ENCODE measurements at places on chromosomes 12 and 14.

GRCh38 chr14:94458558-94459205 lies 6.1 kb upstream of the SERPINA11 start:
- DNase-seq: no peak

DNA sequence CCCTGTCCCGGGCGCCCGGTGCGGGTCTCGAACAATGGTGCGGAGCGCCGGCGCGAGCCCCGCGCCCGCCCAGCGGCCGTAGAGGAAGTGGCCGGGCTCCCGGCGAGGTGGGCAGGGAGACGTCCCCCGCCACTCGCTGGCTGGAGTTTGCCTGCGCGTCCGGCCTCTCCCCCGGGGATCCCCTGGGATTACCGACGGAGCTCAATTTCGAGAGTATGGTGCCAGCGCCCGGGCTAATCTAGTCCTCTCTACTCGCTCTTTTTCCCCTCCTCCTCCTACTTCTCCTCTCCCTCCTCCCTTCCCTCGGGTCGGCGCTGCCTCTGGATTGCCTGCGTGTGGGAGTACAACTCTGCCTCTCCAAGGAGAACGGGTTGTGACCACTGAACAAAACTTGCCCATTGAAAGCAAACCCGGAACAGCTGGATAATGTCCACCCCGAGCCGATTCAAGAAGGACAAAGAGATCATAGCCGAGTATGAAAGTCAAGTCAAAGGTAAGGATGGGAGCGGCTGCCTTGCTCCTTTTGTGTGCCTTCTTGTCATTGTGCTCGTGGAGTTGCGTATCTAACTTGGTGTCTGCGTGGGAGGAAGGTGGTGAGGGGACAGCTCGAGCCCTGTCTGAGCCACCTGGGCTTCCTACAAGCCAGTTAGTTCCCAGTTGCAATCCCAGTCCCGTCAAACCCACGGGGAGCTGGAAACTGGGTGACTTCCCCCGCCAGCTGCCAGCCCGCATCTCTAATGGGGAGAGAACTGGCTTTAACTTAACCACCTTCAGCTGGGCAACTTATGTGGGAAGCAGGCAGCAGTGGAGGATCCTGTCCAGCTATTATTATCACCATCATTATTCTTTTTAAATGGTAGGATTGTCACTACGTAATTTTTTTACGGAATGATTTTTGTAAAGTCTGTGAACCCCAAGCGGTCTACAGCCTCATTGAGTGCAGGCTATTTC lies at the start of gene SRGAP1:
TSS of gene SRGAP1 (plus strand) at position 310 of the 951 bp plus-strand sequence. CDS start at position 427, 117 bp downstream.
- DNase-seq: peak; percentile 58

DNA sequence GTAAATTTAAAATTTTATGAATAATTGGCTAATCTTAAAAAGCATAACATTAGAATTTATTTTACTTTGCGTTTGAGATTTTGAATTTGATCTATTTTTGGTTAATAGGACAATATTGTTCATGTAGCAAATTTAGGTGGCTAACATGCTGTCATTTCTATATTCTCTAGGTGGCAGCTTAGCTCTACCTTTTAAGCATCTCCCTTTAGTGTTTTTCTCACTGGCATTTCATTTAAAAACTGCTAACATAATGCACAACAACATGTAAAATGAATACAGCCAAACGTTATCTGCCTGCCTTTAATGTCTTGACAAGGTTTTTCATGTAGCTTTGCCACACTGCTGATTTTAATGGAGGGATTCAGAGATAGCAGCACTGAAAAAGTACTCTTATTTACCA lies 272.4 kb upstream of the FBXO33 start:
- DNase-seq: no peak

DNA sequence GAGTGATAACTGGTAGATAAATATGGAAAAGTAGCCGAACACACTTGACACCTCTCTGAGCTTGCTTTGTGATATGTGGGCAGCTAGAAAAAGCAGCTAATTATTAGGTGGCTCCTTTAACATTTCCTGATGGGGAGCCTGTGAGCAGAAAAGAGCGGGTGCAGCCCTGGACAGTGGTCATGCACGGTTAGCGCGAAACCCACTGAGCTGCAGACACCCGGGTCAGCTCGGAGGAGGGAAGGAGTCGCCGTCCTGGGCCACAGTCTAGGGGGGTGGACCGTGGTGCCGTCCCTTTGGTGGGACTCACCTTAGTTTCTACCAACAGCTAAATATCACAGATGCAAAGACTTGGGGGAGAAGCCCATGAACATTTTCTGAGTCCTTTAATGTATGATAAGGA lies 6.6 kb downstream of the COA8 start:
- DNase-seq: no peak

GRCh38 chr14:71996610-71997009 lies 64.4 kb downstream of the RGS6 start:
- DNase-seq: no peak

DNA sequence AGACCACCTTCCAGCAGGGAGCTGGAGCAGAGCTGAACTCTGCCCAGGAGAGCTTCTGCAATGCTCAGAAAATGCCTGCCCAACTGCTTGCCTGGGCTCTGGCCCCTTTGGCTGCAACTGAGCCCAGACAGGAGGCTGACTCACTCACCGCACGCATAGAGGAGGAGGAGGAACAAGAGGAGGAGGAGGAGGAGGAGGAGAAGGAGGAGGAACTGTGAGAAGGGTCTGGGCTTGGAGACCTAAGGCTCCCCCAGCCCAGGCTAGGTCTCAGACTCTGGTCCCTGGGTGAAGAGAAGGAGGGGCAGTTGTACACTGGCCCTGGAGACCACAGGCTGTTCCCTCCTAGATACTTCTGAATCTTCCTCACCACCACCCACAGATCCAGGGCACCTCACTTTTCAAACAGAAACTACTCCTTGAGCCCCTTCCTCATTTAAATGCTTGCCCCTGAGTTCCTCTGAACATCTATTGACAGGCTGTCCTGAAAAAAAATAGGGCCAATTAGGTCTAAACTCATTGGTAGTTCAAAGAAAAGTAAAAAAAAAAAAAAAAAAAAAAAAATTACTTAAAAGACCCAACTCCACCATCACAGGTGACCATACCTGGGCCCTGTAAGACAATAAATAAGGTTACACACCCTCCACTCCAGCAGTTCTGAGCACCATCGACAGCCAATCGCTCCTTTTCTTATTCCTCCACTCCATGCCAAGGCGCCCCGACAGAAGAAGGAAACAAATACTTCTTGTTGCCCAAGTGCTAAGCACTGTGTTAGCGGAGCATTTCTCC lies 674 bp downstream of the VDR start:
- peak; percentile 55 for DNase-seq

GRCh38 chr14:75518625-75519024 lies 3.6 kb upstream of the BATF start:
- no peak for DNase-seq

DNA sequence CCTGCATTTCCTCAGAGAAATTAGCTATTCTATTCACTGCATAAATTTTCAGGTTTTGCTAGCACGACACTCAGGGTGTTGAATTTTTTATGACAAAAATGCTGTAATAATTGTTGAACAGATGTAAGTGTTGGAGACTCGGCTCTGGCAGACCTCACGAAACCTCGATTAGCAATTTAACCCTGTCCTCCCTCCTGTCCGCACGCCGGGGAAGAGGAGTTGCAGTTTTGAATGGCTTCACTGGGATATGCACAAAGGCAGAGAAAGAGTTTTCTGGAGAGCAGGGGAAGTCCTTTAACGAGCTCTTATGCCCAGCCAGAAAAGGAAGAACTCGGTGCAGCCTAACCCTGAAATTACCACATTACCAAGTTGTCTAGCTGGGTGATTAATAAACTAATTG lies 661.1 kb downstream of the VRK1 start:
- no peak for DNase-seq

GRCh38 chr12:127570793-127571360 lies 696.1 kb upstream of the TMEM132C start:
- DNase-seq: peak; percentile 32

DNA sequence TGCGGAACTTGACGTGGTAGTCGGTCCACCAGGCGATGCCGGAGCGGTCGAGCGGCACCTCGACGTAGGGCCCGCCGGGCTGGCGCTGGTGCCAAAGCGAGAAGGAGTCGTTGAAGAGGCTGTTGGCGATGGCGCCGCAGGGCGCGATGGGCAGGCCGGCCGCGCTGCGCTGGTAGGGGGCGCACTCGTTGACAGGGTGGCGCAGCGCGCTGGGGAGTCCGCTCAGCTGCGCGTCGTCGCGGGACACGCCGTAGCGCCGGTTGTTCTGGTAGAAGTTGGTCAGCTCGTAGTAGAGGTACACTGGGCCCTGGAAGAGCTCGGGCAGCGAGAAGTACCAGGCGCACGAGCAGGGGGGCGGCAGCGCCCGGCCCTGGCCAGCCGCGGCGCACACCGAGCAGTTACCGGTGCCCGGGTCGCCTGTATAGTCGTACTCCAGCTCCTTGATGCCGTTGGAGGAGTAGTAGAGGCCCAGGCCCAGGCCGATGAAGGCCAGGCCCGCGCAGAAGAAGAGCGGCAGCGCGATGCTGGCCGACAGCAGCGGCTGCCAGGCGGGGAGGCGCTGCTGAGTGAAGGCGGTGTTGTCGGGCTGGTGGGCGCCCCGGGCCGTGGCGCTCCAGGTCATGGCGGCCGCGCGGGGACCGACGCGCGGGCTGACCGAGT lies 482 bp downstream of the TMEM30B start:
- no peak for DNase-seq

DNA sequence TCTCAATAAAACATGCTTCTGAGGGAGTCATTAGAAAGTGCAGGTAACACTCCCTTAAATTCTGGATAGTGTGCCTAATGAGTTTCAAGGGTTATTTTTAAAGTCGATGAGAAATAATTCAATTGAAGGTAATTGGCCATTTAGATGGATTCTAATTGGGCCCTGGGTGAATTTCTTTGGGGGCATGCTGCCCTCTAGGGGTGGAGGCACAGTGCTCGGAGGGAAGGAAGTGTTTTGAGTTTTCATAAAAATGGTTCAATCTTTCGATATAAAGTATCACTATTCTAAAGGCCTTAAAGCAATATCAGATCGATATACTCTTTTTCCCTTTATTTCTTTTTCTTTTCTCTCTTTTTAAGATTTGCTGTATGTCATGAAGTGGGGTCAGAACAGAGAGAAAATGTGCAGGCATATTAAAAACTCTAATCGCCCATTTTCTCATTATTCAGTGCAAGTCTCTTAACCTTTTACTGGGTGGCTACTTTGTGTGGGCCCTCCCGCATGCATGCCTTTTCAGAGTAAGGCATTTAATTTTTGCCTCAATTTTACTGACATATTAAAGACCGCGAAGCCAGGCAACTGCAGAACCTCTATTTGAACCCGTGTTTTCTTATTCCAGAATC lies 25.5 kb downstream of the NKX2-8 start:
- DNase-seq: no peak

DNA sequence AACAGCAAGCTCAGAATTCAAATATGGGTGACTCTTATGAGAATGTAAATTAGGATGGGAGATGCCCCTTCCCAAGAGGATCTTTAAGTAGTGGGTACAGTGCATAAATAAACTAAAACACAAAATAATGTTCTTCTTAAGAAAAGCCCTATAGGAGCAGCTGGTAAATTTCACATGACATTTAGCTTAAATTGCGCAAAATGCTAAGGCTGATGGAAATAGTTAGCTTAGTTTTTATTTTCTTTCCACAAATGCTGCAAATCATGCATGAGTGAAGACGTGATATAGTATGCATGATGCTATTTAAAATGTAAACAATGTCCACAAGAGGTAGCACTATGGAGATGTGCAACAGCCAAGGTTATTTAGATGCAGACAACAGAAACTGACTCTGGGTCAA lies 328.1 kb downstream of the ATP23 start:
- DNase-seq: no peak

DNA sequence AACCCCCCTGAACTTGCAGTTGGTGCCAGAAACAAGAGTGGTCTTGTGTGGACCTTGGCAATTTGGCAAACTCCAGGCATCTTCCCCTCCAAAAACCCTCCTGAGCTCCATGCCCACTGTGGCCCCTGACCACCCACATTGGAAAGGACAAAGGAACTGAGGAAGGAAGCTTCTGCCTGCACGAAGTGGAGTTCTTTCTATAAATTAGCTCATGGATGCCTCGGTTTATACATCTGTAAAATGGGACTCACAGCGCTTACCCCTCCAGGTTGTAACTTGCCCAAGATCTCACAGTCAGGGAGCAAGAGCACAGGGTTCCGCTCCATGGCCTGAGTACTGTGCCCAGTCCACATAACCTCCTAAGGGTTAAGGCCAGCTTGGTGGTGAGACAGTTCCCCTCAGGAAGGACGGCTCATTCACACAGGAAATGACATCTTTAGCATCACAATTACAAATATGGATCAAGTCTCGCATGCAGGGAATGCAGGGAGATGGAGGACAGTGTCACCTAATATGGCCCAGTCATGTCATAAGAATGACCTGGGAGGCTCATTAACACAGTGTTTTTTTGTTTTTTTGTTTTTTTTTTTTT lies 66.6 kb downstream of the CLMN start:
- no peak for DNase-seq

- no peak for DNase-seq
Observed at GRCh38 chr12:72264548-72265175, 7.5 kb upstream of the TRHDE start.

DNA sequence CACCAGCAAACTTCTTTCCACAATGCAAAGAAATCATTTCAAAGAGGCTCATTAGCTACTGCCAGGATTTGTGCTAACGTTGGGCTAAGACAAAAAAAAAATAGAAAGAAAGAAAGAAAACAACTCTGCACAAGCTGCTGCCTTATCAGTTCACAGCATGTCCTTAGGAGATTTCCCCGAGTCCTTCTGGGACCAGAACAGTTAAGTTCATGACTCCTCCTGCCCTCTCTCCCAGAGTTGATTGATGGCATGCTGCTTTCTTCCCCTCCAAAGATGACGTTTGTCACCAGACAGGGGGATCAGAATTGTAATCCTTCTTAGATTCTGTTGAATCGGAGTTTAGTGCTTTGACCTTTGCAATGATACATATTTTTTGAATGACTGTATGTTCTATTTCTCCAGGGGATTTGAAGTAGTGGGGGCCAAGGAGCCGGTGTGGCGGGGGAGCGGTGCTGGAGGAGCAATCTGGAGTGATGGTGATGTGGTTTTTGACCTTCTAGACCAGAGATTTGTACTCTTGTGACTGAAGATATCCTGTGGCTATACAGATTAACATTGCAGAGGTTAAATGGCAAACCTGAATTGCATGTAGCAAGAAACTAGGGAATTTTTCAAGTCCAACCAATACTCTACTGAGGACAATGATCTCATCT lies 409.2 kb upstream of the TMPO start:
- DNase-seq: no peak

DNA sequence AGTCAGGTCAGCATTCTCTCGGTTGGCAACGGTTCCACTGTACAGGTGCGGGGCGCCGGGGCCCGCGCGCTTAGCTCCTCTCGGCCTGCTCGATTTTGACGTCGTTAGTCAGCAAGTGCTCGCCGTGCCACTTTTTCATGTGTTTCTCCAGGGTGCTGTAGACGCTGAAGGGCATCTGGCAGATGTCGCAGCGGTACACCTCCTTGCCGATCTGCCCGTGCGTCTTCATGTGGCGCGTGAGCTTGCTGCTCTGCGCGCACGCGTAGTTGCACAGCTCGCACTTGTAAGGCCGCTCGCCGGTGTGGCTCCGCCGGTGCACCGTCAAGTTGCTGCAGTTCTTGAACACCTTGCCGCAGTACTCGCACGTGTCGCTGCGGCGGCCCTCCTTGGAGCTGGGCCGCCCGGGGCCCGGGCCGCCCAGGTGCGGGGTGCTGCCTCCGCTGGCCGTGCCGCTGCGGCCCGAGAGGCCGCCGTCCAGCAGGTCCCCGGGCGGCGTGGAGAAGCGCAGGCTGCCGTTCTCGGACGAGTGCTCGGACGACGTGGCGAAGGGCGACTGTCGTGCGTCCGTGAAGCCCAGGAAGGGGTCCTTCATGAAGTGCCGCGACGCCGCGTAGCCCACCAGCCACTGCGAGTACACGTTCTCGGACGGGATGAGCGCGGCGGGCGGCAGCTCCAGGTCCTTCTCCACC lies 97.8 kb downstream of the BCL11B start:
- DNase-seq: no peak

- DNase-seq: no peak
Observed at GRCh38 chr12:109653890-109654289, 59.7 kb upstream of the FAM222A start.

- no peak for DNase-seq
Observed at GRCh38 chr12:123853396-123854070, 91.4 kb downstream of the DNAH10 start.
